ENCODE measurements at places on chromosomes 4 and X. TPM values are rescaled to one million over a fixed set of nuclear protein-coding genes. Genes with fewer than 3 reads are reported as not detected.

SPRY1 gene
- total RNA-seq, result 2.3 TPM

FANCB gene
- total RNA-seq, result 0.78 TPM

FAT1 gene
- 105 TPM for total RNA-seq

PPARGC1A gene
- 72.1 TPM for total RNA-seq

CCDC149 gene
- 2.9 TPM for total RNA-seq

ANXA10 gene
- total RNA-seq, result not detected

SYNPO2 gene
- total RNA-seq, result 0.85 TPM

CLDN22 gene
- total RNA-seq, result not detected

OPN1MW gene
- total RNA-seq, result not detected

AREG gene
- total RNA-seq, result not detected

LIMCH1 gene
- total RNA-seq, result 204 TPM

GATA1 gene
- total RNA-seq, result not detected

ERVMER34-1 gene
- 0.34 TPM for total RNA-seq

TCEANC gene
- total RNA-seq, result 2.5 TPM

RCHY1 gene
- total RNA-seq, result 35.0 TPM

UGT8 gene
- total RNA-seq, result 2.7 TPM

LRCH2 gene
- 257 TPM for total RNA-seq

OSTC gene
- total RNA-seq, result 99.3 TPM

MAGEA2B gene
- not detected for total RNA-seq

HELT gene
- not detected for total RNA-seq

HSFX4 gene
- total RNA-seq, result 0.41 TPM

NLGN4X gene
- 17.5 TPM for total RNA-seq

RAI2 gene
- 4.1 TPM for total RNA-seq

PCDH10 gene
- total RNA-seq, result 19.0 TPM

TRIML2 gene
- total RNA-seq, result not detected

IQSEC2 gene
- total RNA-seq, result 2.4 TPM

CT45A5 gene
- total RNA-seq, result not detected

NEK1 gene
- total RNA-seq, result 16.6 TPM

RTL9 gene
- total RNA-seq, result 0.23 TPM

GSX2 gene
- 0.16 TPM for total RNA-seq

FAM47E gene
- total RNA-seq, result 5.9 TPM

NAT8L gene
- 10.9 TPM for total RNA-seq

NHSL2 gene
- 3.0 TPM for total RNA-seq

SERPINA7 gene
- not detected for total RNA-seq

NUP62CL gene
- 8.4 TPM for total RNA-seq

ADGRG4 gene
- 0.05 TPM for total RNA-seq

YY2 gene
- 1.1 TPM for total RNA-seq

VCX2 gene
- not detected for total RNA-seq

EGF gene
- total RNA-seq, result 5.0 TPM

GLOD5 gene
- total RNA-seq, result not detected

BOD1L1 gene
- 58.3 TPM for total RNA-seq

SLC16A2 gene
- 3.7 TPM for total RNA-seq

PLS3 gene
- 18.4 TPM for total RNA-seq

SATL1 gene
- total RNA-seq, result 0.14 TPM

CENPVL2 gene
- not detected for total RNA-seq

RPGR gene
- 17.0 TPM for total RNA-seq

DRP2 gene
- 5.8 TPM for total RNA-seq

BEX2 gene
- 53.7 TPM for total RNA-seq

POU4F2 gene
- total RNA-seq, result 0.22 TPM

RIPPLY1 gene
- not detected for total RNA-seq

DCAF4L1 gene
- 1.0 TPM for total RNA-seq

C1GALT1C1 gene
- 26.8 TPM for total RNA-seq

SSX2 gene
- not detected for total RNA-seq

ARHGAP24 gene
- 10.4 TPM for total RNA-seq

RAB9B gene
- total RNA-seq, result 8.3 TPM

TMEM271 gene
- 1.8 TPM for total RNA-seq
